ENCODE measurements at places on chromosomes 12 and 14. TPM values are rescaled to one million over a fixed set of nuclear protein-coding genes. Genes with fewer than 3 reads are reported as not detected.

GRCh38 chr14:69363964-69364363 lies 34.1 kb downstream of the ERH start:
- no peaks in the 10 kb centered on the region for H3K36me3 ChIP-seq
- peaks cover 5% of the 10 kb centered on the region for H3K27me3 ChIP-seq
- no peak overlapping the region for H3K4me3 ChIP-seq
- H3K4me1 ChIP-seq, result no peaks in the 10 kb centered on the region
- no peak overlapping the region for H3K27ac ChIP-seq
- DNase-seq, result no peak

- H3K27me3 ChIP-seq, result peaks cover 53% of the 10 kb centered on the region
- H3K4me1 ChIP-seq, result peaks cover 3% of the 10 kb centered on the region
- H3K27ac ChIP-seq, result no peak overlapping the region
- DNase-seq, result no peak
- no peak overlapping the region for H3K4me3 ChIP-seq
Measured at GRCh38 chr14:103057028-103057371, 349 bp downstream of the CDC42BPB start.

DNA sequence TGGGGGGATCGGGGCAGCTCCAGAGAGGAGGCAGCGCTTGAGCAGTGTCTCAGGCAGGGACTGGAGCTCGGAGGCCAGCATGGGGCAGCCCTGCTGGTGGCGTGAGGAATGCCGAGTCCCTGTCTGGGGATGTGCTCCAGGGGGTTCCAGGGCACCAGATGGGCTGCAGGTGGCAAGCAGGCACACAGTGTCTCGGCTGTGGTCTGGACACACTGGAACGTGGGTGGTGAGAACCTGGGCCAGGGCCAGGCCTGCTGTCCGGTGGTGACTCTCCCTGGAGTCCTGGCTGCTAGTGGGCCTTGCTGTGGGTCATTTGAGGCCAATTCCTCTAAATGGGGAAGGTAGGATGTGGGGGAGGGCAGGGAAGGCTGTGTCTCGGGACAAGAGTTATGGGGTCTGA lies 199.4 kb upstream of the RTL1 start:
- no peak for DNase-seq
- peaks cover 18% of the 10 kb centered on the region for H3K27me3 ChIP-seq
- peaks cover 2% of the 10 kb centered on the region for H3K4me1 ChIP-seq
- no peak overlapping the region for H3K4me3 ChIP-seq
- H3K27ac ChIP-seq, result no peak overlapping the region

- H3K36me3 ChIP-seq, result no peaks in the 10 kb centered on the region
- H3K4me1 ChIP-seq, result no peaks in the 10 kb centered on the region
- H3K4me3 ChIP-seq, result no peak overlapping the region
- peak; percentile 8 for DNase-seq
- H3K27ac ChIP-seq, result no peak overlapping the region
- H3K27me3 ChIP-seq, result no peaks in the 10 kb centered on the region
Measured at GRCh38 chr12:34402899-34403705, 380.8 kb downstream of the ALG10 start.

DNA sequence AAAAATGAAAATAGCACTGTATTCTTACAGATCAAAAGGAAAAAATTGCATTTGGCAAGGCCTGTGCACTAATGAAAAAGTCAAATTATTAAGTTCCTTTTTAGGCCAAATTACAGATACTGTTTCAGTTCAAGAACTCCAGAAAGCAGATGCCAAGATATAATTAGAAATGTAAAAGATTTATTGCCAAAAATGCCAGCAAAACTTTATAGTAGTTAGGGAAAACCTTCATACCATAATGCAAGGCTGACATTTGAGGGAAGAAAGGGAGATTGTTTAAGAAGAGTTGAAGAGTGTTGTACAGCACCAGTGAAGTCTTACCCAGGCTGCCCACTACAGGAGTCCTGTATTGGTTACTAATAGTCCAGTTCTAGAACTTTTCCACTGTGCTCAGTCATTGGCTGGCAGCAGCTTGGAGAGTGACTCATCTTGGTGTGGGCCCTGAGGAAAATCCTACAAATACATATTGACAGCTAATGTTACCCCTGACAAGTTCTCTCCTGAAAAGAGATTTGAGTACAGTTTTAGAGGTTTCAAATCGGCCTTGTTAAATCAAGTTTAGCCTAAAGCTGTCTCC lies 600.4 kb downstream of the C12orf50 start:
- no peaks in the 10 kb centered on the region for H3K36me3 ChIP-seq
- no peak overlapping the region for H3K27ac ChIP-seq
- no peaks in the 10 kb centered on the region for H3K4me1 ChIP-seq
- H3K4me3 ChIP-seq, result no peak overlapping the region
- DNase-seq, result no peak

DNA sequence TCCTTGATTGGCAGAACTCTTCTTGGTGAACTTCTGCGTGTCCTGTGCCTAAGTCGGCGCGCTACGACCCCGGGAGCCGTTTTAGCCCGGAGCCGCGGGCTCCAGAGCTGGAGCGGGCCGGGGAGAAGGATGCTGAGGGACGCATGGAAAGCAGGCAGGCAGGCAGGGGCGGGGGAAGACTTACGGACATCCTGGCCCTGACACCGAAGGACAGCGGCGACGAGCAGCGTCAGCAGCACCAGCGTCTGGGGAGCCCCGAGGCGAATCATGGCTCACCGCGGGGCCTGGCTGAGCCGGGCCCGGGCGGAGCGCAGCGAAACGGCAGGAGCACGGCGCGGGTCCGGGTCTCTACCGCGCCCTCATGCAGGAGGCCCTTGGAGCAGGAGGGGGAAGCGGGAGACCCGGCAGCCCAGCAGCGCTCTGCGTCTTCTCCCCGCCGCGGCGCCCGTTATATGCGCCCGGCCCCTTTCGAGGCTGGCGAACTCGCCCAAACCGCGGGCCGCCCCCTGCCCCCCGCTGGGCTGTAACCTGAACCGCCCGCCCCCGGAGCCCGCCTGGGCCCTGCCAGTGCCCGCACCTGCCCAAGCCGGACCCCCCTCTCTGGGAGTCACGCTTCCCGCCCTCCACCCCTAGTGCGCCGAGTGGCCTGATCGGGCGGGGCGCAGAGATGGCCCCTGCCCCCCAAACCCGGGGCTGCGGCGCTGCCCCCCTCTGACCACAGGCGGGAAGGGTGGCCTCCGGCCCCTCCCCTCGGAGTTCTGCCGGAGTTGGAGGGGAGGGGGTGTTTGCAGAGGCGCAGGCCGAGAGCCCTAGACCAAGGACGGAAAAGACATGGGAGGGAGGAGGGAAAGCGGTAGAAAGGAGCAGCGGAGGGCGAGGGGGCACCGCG lies at the start of gene COL2A1:
Gene COL2A1 (minus strand): TSS at position 424 of the 889 bp plus-strand sequence. CDS start 155 bp downstream, at position 269.
- peak within 1 kb of the TSS; percentile 34 for H3K4me3 ChIP-seq
- H3K36me3 ChIP-seq, result no peaks in the 10 kb centered on the region
- H3K27ac ChIP-seq, result no peak within 1 kb of the TSS
- H3K4me1 ChIP-seq, result peaks cover 27% of the 10 kb centered on the region
- peaks cover 96% of the 10 kb centered on the region for H3K27me3 ChIP-seq

DNA sequence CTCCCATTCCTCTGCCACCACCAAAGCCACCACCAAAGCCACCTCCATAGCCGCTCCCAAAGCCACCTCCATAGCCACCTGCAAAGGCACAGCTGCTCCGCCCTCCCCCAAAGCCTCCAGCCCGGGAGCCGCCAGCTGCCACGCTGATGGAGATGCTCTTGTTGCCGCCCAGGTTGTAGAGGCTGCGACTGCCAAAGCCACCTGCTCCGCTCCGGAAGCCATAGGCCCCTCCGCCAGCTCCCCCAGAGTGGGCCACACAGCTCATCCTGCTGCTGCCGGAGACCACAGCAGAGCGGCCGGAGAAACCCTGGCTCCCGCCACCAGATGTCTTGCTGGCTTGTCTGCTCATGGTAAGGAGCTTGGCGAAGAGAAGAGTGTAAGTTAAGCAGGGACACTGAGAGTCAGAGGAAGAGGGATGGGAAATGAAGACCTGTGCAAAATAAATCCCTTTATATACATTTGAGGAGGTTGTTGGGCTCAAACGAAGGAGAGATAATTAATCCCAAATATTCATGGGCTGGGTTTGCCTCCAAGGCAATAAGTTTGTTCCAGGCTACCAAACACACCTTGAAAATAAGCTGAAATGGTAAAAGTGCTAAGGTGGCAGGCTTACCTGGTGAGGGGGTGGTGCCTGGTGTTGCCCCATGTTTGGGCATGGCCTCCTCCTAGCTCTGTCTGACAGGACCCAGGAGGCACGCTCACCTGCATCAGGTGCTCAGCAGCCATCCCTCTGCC lies at the start of gene KRT3:
Gene KRT3 (minus strand): TSS at position 424 of the 735 bp plus-strand sequence. CDS start 75 bp downstream, at position 349.
- H3K27me3 ChIP-seq, result peaks cover 4% of the 10 kb centered on the region
- no peak for DNase-seq
- no peaks in the 10 kb centered on the region for H3K36me3 ChIP-seq

DNA sequence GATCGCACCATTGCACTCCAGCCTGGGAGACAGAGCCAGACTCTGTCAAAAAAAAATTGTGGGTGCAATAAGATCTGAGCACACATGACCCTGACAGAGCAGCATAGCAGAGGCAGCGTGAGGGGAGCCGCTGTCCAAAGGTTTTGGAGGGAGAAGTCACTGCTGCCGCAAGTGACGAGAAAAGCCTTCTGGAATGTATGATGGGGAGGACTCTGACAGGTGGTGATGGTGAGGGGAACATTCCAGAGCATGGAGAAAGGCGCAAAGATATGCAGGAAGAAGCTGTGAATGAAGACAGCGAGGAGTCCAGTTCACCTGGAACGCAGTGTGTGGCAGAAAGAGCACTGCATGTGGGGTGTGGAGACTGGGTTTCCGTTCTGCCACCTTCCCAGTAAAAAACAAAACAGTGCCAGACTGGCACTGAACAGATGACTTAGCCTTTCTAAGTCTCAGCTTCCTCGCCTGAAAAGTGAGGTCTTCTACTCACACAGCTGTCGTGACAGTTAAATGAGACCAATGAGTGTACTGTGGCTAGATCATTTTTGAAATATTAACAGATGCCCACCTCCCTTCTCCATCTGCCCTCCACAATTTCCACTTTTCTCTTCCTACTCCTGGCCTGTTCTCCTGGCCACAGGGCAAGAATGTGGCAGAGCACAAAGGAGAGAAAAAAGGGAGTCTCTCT lies 53.4 kb upstream of the PTHLH start:
- H3K36me3 ChIP-seq, result no peaks in the 10 kb centered on the region
- peaks cover 3% of the 10 kb centered on the region for H3K27me3 ChIP-seq
- H3K4me3 ChIP-seq, result no peak overlapping the region
- no peak overlapping the region for H3K27ac ChIP-seq

GRCh38 chr12:9991876-9992275 lies 7.0 kb downstream of the CLEC1B start:
- peaks cover 27% of the 10 kb centered on the region for H3K27me3 ChIP-seq
- H3K4me1 ChIP-seq, result no peaks in the 10 kb centered on the region
- H3K27ac ChIP-seq, result no peak overlapping the region
- H3K36me3 ChIP-seq, result peaks cover 3% of the 10 kb centered on the region
- no peak overlapping the region for H3K4me3 ChIP-seq
- DNase-seq, result no peak

DNA sequence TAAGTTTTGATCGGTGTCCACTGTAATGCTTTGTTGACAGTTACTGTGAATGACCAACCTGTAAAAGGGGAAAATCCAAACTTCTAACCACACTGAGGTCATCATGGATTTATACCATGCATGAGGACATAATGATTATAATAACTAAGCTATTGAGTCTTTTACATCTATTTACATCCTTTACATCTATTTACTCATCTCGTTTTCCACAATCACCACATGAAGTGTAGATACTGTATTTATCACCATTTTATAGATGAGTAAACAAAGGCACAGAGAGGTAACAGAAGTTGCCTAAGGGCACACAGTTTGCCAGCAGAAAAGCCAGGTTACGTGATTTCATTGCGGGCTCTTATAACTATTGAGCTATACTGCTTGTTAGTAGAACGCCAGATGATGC lies 27.9 kb upstream of the EID3 start:
- peaks cover 2% of the 10 kb centered on the region for H3K36me3 ChIP-seq
- H3K27me3 ChIP-seq, result peaks cover 2% of the 10 kb centered on the region
- H3K4me1 ChIP-seq, result peaks cover 8% of the 10 kb centered on the region
- H3K4me3 ChIP-seq, result peak overlapping the region; percentile 68
- H3K27ac ChIP-seq, result no peak overlapping the region

- H3K4me3 ChIP-seq, result no peak overlapping the region
- DNase-seq, result no peak
- peak overlapping the region; percentile 2 for H3K27ac ChIP-seq
- no peaks in the 10 kb centered on the region for H3K27me3 ChIP-seq
Measured at GRCh38 chr14:35215110-35215813, 76.9 kb upstream of the PSMA6 start.

GRCh38 chr12:89453121-89453978 lies 71.2 kb downstream of the GALNT4 start:
- no peak for DNase-seq
- no peak overlapping the region for H3K4me3 ChIP-seq
- peaks cover 47% of the 10 kb centered on the region for H3K36me3 ChIP-seq
- peaks cover 24% of the 10 kb centered on the region for H3K4me1 ChIP-seq

GRCh38 chr12:110813285-110813684 lies 33.5 kb upstream of the CCDC63 start:
- H3K4me1 ChIP-seq, result peaks cover 3% of the 10 kb centered on the region
- peaks cover 13% of the 10 kb centered on the region for H3K27me3 ChIP-seq
- H3K36me3 ChIP-seq, result no peaks in the 10 kb centered on the region
- no peak overlapping the region for H3K4me3 ChIP-seq

DNA sequence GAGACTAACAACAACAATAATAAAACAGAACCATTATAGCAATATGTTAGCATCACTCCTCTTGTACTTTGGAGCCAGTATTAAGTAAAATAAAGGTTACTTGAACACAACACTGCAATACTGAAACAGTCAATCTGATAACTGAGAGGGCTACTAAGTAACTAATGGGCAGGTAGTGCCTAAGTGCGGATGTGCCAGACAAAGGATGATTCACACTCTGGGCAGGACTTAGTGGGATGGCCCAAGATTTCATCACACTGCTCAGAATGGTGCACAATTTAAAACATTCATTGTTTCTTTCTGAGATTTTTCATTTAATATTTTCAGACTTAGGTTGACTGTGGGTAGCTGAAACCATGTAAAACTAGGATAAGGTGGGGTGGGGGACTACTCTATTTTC lies 131.9 kb upstream of the CAND1 start:
- peaks cover 26% of the 10 kb centered on the region for H3K27me3 ChIP-seq
- H3K36me3 ChIP-seq, result no peaks in the 10 kb centered on the region
- no peak overlapping the region for H3K27ac ChIP-seq
- no peak overlapping the region for H3K4me3 ChIP-seq

DNA sequence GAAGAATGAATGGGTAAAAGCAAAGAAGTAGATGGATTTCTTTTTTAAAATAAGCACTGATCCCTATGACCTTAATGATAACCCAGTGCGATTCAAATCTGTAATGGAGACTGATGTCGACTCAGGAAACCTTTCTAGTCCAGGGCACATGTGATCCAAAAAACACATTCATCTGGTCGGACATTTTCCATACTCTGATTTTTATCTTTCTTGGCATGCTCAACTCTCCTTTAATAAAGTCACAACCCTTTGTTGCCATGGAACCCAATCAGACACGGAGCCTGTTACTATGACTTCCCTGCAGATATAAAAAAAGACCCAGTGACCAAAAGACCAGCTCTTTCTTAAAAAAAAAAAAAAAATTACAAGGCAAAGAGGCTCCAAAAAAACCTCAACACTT lies 27.9 kb downstream of the TMCC3 start:
- no peaks in the 10 kb centered on the region for H3K27me3 ChIP-seq
- H3K4me3 ChIP-seq, result peak overlapping the region; percentile 74
- H3K27ac ChIP-seq, result peak overlapping the region; percentile 85
- DNase-seq, result no peak
- H3K4me1 ChIP-seq, result peaks cover 18% of the 10 kb centered on the region

OS9 gene
- 135 TPM for total RNA-seq

RHEBL1 gene
- 8.0 TPM for total RNA-seq

TAS2R30 gene
- total RNA-seq, result 3.1 TPM

DYRK2 gene
- total RNA-seq, result 109 TPM

MYO1H gene
- total RNA-seq, result not detected
